Activated CD4-positive, alpha-beta memory T cell treated with anti-CD3 and anti-CD28 coated beads, Interleukin-2, amount 10 ng/mL, durations not matched to agents 7 days and 5 days (primary cell): ENCODE measurements at places on chromosomes 11 and 22. TPM values are rescaled to one million over a fixed set of nuclear protein-coding genes. Genes with fewer than 3 reads are reported as not detected.

Gene USP2
- total RNA-seq, result 0.48 TPM

Gene DLG2
- total RNA-seq, result 1.7 TPM

Gene NEFH
- total RNA-seq, result 2.7 TPM

Gene MMP8
- total RNA-seq, result not detected

Gene GRIK4
- not detected for total RNA-seq

Gene CLDN5
- total RNA-seq, result not detected

Gene CCDC116
- 0.43 TPM for total RNA-seq

Gene XKR3
- not detected for total RNA-seq

Gene PATE4
- total RNA-seq, result not detected

Gene CHRDL2
- not detected for total RNA-seq

Gene SPDYC
- total RNA-seq, result not detected

Gene SLC22A9
- not detected for total RNA-seq
